ENCODE measurements at places on chromosomes 13 and 19.

GRCh38 chr13:90254437-90254836, 1093.0 kb upstream of the MIR17HG start:
- no peak for DNase-seq

- no peak for DNase-seq
These were observed 91.0 kb downstream of the FGF14 start for GRCh38 chr13:102310691-102311418.

DNA sequence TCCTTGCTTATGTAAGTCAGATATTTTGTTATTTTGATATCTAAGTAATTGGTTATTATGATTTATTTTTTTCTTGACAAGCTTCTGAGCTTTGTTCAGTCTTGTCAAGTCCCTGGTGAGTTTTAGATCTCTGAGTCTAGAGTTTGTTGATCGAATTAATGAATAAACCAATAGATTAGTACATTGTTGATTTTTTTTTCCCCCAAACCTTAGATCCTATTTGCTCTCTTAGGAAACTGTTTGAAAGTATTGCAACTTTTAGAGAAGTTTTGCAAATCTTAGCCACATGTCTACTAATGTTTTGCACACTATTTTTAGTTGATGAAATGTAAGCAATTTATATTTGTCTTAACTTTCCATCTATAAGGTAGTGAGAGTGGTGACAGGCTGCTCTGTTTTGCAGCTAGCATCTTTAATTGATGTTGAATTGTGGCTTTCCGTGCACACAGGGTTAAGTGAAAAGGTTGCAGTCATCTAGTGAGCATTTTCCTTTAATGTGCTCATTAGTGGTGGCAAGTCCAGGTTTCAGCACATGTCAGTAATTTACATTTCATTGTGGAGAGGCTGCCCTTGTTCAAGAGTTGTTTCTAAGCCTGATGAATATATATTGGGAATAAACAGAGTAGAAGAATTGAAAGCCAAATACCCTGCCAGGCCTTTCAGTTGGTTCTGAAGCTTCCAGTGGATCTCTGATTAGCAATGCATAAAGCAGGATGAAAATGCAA, 86.3 kb downstream of the PCCA start:
- no peak for DNase-seq

DNA sequence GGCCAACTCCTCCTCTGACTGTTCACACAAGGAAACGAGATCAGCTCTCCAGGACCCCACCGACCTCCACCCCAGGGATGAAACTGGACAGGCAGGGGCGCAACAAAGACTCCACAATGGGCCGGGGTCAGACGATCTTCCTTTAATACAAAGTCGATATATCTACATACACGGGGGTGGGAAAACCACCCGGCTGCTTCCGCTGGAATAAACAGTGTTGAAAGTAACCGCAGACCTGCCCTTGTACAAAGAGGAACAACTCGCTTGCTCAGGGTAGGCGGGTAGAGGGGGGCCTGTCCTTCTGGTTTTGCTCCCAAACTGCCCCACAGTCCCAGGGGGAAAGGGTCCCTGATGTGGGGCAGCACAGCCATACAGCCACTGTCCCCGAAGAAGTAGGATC, 135.2 kb downstream of the PTPRS start:
- no peak for DNase-seq

- DNase-seq = no peak
These were observed 402.6 kb downstream of the SUCLA2 start for GRCh38 chr13:47598340-47598911.

GRCh38 chr13:112260108-112261055, 115.8 kb upstream of the SPACA7 start:
- no peak for DNase-seq

DNA sequence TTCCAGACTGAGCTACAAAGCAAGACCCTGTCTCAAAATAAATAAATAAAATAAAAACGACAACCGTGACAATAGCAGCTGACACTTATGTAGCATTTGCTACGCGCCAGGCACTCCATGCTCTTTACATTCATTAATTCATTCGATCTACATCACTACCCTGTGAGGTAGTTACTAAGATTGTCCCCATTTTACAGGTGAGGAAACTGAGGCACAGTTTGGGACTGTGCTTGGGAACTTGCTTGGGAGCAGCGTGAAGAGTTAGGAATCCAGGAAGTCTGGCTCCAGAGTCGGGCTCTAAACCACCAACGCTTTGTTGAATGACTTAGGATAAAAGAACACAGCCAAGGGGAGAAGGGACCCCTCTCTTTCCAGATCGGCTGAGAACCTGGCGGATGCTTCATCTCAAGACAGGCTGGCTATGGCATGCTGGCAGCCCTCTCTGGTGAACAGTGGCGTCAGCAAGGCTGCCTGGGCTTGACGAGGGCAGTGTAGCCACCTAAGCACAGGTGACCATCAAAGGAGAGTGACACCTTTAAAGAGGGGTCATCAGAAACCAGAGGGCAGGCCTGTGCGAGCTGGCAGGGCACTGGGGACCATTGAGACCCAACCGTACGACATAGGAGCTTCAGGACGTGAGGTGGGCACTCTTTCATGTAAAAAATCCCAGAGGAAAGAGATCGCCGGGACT, 591 bp downstream of the DOHH start:
- DNase-seq = no peak

DNA sequence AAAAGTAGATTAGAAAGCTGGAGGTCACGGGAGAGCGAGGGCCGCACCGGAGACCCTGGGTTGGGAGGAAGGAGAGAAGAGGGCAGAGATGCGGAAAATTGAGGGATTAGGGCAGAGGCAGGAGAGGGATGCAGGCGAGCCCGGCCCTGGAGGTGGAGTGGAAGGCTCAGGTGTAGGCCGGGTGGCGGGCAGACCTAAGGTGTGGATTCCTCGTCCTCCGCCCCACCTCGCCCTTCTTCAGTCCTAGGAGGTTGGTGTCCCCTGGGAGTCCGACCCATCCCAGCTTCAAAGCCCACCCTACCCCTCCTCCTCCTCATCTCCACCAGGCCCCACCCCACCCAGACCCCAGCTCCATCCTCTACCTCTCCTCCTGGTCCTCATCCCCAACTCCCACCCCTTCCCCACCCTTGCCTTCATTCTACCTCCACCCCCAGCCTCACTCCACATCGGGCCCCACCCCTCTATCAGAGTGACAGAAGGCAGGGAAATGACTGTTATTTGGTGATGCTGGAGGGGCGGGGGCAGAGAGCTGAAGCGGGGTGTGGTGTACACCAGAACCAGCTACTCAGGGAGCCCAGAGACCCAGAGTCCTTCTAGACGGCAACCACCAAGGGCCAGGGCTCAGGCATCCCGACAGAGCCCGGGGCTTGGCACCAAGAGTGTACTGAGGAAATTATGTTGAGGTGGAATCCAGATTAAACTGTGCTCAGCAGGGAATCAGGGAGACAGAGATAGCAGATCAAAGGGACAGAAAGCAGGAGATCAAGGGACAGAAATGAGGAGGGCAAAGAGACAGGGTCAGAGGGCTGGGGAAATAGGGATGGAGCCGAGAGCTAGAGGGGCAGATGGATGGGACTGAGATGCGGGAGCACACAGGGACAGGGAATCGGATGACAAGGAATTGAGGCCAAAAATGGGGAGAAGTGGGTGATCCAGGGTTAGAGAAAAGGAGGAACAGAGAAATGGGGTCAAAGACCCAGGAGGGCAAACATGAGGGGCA, 6.4 kb downstream of the ERFL start:
- DNase-seq = no peak

DNA sequence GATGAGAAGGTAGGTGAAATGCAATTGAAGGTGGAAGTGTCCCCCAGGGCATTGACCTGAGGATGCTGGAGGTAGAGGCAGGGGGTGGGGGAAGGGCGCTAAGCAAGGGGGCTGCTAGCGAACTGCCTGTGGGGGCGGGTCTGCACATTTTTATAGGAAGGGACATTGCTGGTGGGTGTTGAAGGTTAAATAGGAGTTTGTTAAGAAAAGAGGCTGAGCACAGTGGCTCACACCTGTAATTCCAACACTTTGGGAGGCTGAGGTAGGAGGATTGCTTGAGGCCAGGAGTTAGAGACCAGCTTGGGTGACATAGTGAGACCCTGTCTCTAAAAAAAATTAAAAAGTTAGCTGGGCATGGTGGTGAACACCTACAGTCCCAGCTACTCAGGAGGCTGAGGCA, 5.5 kb upstream of the ACP4 start:
- DNase-seq = no peak

GRCh38 chr13:58329746-58330145, 698.2 kb downstream of the PCDH17 start:
- no peak for DNase-seq

GRCh38 chr13:112855859-112856258, 113.2 kb upstream of the MCF2L start:
- DNase-seq = no peak

GRCh38 chr19:35171730-35172129, 17.2 kb downstream of the FXYD5 start:
- peak; percentile 27 for DNase-seq

GRCh38 chr19:33032218-33032781, 32.4 kb downstream of the RHPN2 start:
- DNase-seq = no peak

DNA sequence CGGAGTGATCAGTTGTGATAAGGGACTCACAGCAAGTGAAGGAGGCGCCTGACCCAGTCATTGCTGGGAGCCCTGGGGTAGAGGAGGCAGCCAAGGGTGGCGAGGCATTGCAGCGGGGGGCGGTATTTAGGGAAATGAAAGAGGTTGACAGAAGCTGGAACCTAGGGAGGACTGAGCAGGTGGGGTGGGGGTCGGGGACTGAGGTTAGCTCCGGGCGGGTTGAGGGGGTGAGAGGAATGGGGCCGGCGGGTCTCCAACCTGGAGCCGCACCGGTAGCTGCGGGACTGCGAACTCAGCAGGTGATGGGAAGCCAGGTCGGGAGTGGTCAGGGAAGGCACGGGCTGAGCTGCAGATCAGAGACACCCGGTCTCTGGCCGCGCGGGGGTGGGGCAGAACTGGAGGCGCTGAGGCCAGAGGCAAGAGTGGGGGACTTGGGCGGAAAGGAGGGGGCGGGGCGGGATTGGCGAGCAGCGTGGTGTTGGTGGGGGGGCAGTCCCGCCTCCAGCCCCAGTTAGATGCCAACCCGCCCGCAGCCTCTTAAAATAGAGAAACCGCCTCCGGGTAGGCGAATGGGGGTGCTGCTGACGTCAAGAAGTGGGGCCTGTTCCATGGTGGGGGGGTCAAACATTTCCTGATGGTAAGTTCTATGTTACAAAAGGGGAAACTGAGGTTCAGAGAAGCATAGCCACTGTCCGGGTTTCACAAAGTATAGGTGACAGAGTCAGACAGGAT, 1.5 kb downstream of the MAST3 start:
- DNase-seq = peak; percentile 62

GRCh38 chr13:96898212-96898611, 96.1 kb downstream of the OXGR1 start:
- no peak for DNase-seq

DNA sequence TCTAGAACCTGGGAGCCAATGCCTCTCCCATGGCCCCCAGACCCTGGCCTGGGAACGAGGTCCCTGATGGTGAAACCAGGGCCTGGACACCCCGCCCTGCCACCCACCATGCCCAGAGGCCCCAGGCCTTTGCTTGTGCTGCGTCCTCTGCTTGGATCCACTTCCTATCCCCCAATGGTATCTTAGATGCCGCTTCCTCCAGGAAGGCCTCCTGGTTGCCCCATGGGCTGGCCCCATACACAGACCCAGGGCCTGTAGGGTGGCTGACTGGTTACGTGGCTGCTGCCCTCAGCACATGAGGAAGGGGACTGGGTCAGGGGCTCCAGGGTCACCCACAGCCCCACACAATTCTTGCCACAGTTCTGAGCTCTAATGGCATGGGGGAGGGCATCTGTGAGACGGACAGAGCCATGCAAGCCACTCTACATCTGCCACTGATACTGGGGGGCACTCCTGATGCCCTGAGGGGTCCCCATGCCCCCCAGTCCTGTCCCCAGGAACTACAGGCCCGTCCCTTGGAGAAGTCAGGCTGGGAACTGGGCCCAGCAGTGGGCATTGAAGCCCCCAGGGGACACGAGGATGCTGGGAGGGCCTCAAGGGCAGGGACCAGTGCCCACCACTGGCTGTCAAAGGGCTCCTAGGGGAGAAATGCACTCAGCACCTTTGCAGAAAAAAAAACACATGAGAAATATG, 5.0 kb downstream of the RPL36 start:
- no peak for DNase-seq

DNA sequence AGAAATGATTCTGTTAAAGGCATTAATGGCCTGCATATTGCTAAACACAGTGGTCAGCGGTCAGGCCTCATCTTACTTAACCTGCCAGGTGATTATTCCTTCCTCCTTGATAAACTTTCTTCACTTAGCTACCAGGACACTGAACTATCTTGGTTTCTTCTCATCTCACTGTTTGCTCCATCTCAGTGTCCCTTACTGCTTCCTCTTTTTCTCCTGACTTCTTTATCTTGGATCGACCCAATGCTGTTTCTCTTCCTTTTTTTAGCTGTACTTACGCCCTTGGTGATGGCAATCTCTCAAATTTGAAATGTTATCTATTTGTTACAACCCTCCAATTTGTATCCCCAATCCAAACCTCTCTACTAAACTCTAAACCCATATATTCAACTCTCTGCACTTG, 7.8 kb upstream of the CLC start:
- DNase-seq = no peak

DNA sequence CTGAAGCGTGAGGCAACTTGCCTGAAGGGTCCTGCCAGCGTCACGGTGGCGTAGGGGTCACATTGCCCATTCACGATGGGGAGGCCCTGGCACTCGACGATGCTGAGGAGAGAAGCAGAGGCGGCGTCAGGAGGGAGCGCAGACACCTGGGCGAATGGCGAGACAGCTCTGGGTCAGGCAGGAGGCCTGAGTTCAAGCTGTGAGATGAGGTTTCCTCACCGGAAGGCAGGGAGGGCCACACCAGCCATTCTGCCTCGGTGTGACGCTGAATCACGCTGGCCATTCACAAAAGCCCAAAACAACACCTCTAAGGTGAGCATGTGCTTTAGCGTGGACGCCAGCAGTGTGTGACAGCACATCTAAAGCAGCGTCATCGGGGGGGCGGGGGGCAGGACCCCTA, 54.0 kb upstream of the C13orf46 start:
- DNase-seq = no peak

GRCh38 chr13:113895436-113895835, 31.6 kb upstream of the GAS6 start:
- DNase-seq = no peak

GRCh38 chr19:51704626-51705025, 11.5 kb downstream of the SPACA6 start:
- DNase-seq = no peak

DNA sequence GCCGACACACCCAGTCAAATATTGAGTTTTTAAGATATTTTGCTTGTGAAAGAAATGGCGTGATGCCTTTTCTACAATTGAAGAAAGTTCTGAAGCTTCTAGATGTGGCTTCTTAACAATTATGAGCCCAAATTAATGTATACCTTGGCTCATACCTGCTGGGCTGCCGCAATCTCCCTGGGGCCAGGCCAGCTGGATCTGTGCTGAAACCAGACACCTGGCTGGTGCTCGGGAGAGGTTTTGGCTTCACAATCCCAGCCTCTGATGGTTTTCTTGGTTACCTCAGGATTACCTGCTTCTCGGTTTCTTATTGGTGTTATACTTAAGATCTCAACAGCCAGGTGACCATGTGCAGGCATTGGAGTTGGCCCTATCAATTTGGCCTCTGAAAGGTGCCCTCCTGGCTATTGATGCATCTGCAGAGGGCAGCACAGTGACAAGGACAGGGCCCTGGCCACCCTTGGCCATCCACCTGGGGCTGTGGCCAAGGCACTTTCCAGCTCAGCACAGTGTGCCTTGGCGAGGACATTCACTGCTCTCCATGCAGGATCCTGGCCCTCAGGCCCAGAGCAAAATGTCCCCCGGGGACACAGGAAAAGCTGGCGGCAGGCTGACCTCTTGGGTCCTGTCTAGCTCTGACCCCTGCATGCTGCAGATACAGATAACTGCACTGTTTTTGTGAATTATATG, 305.0 kb downstream of the ZNF536 start:
- no peak for DNase-seq

Measured in CD4-positive, alpha-beta T cell treated with Interferon alpha-2 for 1 hour (primary cell).